ENCODE measurements at places on chromosomes 7 and 10.

DNA sequence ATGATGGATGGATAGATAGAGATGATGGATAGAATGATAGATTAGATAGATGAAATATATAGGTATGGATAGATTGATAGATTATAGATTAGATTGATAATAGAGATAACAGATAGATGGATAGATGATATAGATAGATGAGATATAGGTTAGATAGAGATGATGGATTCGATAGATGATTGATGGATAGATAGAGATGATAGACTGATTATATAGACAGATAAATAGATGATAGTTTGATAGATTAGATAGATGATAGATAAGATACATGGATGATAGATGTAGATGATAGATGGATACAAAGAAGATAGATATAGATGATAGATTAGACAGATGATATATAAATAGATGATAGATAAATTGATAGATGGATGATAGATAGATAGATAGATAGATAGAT lies 448.1 kb downstream of the GALNT17 start:
- no peak for DNase-seq

DNA sequence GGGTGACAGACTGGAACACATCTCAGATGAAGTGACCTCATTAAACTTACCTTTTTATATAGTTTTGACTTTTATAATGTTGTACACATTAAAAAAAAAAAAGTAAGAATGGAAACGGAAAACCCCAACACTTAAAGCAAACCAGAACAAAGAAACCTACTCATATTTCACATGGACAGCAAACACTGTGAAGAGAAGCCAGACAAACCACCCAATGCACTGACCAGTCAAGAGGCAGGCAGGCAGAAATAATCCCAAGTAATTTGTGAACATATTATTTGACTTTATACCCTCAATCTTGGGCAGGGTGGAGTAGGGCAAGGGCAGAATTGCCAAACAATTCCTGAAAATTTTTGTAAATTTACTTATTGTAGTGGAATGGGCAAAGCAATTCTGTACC lies 39.8 kb downstream of the WAPL start:
- no peak for DNase-seq

- DNase-seq: no peak
Observed at GRCh38 chr7:108253275-108254044, 123.3 kb upstream of the LAMB4 start.

DNA sequence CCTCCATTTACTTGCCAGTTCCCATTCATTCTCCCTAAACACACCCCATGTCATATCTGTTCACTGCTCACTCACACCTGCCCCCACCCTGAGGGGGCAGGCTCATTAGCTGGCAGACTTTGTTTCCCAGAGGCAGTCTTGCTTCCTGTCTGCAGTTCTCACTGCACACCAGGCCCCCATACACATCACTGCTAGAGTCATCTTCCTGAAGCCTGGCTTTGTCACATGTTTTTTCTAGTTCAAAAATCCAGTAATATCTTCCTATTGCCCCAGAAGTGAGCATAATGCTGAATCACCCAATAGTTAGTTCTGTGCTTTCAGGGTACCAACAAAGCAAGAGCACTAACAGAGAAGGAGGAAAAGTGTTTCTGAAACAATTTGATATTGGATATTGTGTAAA lies 1.9 kb downstream of the LRRC72 start:
- no peak for DNase-seq

DNA sequence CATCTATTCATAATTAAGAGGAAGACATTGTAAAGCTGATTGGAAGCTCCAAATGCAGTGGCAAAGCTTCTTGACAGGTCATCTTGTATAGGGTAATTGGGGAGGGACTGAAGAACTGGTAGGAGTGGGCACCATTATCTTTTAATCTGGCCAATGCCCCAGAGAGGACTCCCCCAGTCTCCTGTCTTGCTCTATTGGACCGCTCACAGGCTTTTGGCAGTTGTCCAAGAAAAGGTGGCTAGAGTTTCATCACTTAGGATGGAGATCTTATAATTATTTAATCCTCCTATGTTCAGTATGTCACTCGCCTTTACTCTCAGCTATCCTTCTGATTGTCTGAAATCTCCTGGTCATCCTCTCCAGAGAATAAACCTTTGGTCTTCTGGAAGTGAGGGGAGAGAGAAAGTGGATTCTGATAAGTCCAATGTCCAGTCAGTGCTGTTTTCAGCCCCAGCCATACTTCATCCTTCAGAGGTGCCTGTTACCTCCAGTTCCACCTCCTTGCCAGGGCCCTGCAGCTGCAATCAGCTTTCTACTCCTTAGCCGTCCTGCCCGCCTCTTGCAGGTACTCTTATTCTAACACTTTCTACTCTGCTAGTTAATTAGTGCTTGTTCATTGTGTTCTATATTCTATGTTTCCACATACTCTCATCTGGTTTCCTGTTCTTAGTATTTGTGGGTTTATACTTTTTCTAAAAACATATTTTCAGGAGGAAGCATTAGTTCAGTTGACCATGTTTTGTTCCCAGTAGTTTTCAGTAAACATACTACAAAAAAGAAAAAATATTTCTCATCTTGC lies 241.6 kb downstream of the NSUN6 start:
- DNase-seq: no peak

DNA sequence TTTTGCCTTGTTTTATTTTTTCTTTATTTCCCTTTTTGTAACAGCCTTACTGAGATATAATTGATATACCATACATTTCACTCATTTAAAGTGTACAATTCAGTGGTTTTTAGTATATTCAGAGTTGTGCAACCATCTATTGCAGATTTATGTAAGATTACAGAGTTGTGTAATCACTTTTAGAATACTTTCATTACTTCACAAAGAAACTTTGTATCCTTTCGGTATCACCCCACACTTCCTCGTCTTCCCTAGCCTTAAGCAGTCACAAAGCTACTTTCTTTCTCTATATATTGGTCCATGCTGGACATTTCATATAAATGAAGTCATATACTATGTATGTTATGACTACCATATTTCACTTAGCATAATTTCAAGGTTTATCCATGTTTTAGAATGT lies 74.6 kb downstream of the ATRNL1 start:
- no peak for DNase-seq

DNA sequence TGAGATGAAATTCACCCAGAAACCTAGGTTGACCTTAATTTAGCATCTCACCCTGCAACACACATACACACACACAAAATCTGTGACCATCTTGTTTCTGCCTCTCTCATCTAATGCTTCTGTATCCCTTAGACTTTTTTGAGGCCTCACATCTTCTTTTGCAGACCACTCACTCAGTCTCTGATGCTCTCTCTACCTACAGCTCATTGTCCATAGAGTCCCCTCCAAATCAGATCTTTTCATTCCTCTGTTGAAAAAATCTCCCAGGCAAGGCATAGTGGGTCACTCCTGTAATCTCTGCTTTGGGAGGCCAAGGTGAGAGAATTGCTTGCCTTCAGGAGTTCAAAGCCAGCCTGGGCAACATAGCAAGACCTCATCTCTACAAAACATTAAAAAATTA lies 17.6 kb upstream of the PAX2 start:
- DNase-seq: no peak

DNA sequence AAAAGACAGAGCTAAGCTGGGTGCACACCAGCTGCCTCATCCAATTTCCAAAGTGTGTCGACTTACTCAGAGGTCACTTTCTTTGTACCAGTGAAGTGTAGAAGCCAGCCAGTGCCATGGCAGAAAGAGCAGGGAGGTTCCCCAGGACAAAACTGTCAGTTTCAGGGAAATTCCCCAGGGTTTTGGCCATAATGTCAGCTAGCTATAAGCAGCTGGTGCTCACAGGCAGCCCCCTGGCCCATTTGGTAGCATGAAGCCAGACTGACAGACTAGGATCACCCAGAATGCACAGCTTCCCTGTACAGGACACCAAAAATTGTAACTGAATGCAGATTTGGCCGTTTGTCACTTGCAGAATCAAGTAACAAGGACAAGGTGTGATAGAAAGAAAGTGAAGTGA lies 28.6 kb downstream of the MRPL32 start:
- DNase-seq: no peak

DNA sequence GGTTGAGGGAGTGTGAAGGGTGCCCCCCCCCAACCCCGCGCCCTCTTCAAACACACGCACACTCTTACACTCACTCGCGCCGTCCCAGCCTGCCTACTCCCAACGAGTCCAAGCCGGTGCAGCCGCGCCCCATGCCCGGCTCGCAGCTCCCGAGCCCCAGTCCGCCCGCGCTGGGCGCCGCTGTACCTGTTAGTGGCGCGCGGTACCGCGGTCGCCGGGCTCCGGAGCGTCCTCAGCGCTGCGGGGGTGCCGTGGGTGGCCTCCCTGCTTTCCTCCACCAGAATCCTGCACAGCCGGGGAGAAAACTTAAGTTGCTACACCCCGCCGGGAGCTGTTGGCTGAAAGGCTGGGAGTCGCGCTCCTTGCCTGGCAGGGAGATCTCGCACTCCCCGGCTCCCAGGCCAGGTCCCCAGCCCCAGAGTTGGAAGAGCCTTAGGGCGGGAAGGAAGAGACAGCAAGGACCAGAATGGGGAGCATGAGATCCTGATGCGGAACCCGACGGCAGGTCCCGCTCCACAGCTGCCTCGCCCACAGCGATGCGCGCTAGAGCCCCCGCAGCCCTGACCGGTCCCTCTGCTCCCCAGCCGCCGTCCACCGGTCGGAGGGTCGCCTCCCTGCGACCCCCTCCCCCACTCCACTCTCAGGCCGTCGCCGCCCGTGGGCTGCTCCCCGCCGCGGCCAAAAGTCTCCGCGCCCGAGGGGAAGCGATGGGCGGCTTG lies 863 bp downstream of the ST8SIA6 start:
- DNase-seq: no peak

- no peak for DNase-seq
Observed at GRCh38 chr7:151761231-151761630, 115.7 kb downstream of the PRKAG2 start.

GRCh38 chr10:69458430-69459100 lies 7.3 kb downstream of the TSPAN15 start:
- DNase-seq: no peak

GRCh38 chr7:34530259-34530658 lies 127.8 kb upstream of the NPSR1 start:
- no peak for DNase-seq

DNA sequence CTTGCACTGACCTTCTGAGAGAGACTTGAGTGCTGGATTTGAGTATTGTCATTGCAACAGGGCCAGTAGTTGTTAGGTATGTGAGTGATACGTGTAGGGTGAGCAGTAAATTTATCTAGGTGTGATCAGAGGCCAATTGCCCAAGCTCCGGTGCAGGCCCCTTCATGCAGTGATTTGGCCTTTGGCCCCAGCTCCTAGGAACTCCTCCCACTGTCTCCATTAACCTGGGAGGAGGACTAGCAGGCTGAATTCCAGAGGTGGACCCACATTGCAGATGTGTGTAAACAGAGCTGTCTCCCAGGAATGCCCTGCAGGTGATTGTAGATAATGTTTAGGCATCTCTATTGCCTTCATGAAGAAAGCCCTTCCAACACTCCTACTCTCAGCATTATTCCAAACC lies 19.5 kb downstream of the TCF7L2 start:
- no peak for DNase-seq

DNA sequence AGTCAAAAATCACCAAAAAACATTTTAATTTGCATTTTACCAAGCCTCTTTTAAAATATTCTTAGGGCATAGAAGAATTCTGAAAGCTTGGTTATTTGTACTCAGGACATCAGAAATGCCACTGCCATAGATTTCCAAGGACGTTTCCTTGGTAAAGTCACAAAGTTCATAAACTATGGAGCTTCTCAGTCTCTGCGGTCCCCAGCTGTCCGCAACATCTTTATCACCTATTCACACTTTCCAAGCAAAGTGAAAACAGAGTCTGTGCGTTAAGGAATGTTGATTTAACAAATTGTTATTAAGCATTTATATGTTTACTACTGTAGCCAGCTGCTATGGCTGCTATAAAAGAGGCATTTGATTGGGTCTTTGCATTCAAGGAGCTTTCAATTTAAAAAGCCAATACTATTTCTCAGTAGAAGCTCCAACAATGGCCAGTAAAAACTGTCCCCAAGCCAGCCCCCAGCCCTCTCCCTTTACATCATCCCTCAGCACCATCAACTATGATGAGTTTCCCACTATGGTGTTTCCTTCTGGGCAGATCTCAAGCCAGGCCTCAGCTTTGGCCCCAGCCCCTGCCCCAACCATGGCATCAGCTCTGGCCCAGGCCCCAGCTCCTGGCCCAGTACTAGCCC lies 36.8 kb downstream of the CADPS2 start:
- DNase-seq: no peak

DNA sequence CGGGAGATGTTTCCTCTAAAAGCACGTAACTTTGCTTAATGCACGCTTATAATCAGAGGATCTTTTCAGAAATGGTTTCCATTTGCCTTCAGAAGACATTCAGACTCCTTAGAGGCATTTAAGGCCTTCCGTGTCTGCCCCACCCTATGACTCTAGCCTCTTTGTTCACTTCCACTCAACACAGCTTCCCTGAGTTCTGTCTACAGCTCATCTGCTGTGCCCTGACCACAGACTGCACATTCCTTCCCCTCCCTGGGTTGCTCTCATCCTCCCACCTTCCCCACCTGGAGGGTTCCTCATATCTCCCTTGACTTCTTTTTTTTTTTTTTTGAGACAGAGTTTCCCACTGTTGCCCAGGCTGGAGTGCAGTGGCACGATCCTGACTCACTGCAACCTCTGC lies 16.6 kb downstream of the FBH1 start:
- DNase-seq: no peak

- no peak for DNase-seq
Observed at GRCh38 chr10:112274831-112275230, 8.4 kb upstream of the TECTB start.

DNA sequence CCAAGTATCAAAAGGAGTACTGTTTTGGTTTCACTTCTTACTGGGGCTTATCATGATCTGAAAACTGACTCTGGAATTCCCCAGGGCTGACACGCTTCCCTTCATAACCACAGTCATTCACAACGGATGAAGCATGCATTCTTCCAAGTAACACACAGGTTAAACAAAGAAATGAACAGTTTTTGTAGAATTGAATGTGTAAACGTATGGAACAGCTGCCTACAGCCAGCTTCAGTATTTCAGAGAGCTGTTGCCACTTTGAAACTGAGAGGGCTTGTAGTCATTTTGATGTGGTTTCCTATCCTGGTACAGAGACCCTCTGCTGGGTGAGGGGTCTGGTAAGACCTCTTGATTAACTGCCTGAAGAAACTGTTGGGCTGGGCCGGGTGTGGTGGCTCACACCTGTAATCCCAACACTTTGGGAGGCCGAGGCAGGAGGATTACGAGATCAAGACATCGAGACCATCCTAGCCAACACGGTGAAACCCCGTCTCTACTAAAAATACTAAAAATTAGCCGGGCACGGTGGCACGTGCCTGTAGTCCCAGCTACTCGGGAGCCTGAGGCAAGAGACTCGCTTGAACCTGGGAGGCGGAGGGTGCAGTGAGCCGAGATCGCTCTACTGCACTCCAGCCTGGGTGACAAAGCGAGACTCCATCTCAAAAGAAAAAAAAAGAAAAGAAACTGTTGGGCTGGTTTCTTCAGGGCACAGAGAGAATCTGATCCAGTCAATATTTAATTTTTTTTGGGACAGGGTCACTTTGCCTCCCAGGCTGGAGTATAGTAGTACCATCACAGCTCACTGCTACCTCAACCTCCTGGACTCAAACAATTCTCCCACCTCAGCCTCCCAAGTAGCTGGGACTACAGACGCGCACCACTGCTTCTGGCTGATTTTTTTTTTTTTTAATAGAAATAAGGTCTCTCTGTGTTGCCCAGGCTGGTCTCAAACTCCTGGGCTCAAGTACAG lies 4.7 kb downstream of the NFE2L3 start:
- DNase-seq: peak; percentile 54

- no peak for DNase-seq
Observed at GRCh38 chr10:125085258-125086054, 74.9 kb downstream of the CTBP2 start.
